Chondrocyte (in vitro differentiated cells): ENCODE measurements at places on chromosomes 6 and 20. TPM values are rescaled to one million over a fixed set of nuclear protein-coding genes. Genes with fewer than 3 reads are reported as not detected.

The ANGPT4 gene
- total RNA-seq = 0.12 TPM in 1 of 3 replicates, not detected in the others

The VARS1 gene
- total RNA-seq = 71.1 to 101 TPM (median 71.9 TPM) in 3 replicates

The NEU1 gene
- 63.8 to 67.5 TPM (median 64.2 TPM) in 3 replicates for total RNA-seq

The APOM gene
- 0.85 to 1.2 TPM in 2 of 3 replicates, not detected in the other for total RNA-seq

The NOL4L gene
- 37.7 to 42.7 TPM (median 40.0 TPM) in 3 replicates for total RNA-seq

- DNase-seq = peak; percentile 68
- no peak overlapping the region for H3K4me3 ChIP-seq
- H3K27ac ChIP-seq = no peak overlapping the region
- no peaks in the 10 kb centered on the region for H3K36me3 ChIP-seq
- H3K27me3 ChIP-seq = peaks cover 65% of the 10 kb centered on the region
- H3K4me1 ChIP-seq = peaks cover 15% of the 10 kb centered on the region
Observed at GRCh38 chr20:46132705-46133120, 14.6 kb downstream of the CD40 start.

DNA sequence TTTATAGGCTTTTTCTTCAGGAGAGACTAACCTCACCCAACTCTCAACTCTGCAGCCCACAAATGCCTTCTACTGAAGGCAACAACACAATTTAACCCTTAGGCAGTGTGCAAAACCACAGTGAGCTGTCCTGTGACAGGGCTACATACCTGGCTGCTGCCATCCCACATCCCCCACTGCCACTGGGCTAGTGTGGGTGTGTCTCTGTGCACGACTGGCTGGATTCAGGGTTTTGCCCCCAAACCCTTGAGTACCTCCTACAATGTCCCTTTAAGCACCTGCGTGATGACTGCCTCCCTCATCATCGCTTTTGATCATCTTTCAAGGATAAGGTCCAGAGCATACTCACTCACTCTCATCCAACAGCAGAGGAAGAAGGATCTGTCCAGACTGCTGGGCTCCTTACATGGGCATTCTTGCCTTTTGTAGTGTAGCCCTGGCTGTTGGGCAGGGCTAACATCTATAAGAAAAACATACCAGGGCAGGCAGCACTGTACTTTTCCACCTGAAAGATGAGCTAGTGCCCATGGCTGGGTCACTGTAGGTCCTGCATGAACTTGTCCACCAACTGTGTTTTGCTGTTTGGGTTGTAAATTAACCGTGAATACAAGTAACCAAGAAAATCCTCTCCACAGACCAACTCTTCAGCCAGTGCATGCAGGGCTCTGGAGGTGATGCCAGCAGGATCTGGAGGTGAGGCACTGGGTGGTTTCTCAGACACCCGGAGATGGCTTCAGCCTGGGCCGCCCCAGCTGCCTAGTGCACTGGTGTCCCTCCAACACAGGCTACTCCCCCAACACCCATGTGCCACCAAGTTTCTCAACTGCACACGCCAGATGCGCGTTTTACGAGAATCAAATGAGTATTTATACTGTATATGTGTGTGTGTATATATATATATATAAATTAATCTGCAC lies 45.2 kb downstream of the PLCG1 start:
- H3K36me3 ChIP-seq = peaks cover 19% of the 10 kb centered on the region
- peaks cover 36% of the 10 kb centered on the region for H3K4me1 ChIP-seq
- no peaks in the 10 kb centered on the region for H3K27me3 ChIP-seq
- H3K4me3 ChIP-seq = no peak overlapping the region
- no peak overlapping the region for H3K27ac ChIP-seq

DNA sequence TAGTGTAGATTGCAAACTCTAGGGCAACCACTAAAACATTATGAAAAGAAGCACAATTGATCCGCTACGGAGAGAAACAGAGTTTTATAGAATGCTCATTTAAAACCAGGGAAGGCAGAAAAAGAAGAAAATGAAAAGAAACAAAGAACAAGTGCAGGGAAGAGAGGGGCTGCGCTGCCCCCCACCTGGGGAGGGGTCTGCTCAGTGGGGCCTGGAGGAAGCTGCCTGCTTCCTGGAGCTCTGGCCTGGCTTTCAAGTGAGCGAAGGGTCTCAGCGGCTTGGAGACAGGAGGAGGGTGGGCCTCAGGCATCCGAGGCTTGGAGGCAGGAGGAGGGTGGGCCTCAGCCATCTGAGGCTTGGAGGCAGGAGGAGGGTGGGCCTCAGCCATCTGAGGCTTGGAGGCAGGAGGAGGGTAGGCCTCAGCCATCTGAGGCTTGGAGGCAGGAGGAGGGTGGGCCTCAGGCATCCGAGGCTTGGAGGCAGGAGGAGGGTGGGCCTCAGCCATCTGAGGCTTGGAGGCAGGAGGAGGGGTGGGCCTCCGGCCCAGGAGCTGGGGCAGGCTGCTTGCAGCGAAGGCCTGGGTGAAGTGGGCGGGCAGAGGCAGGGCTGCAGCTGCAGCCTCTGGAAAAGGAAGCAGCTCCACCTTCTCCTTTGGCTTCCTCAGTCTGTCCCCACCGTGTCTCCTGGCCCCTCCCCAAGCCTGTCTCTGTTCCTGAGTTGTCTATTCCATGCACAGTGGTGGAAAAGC lies 406.3 kb downstream of the TAF4 start:
- H3K27me3 ChIP-seq = peaks cover 6% of the 10 kb centered on the region
- peaks cover 1% of the 10 kb centered on the region for H3K4me1 ChIP-seq
- no peak overlapping the region for H3K4me3 ChIP-seq
- no peak for DNase-seq

DNA sequence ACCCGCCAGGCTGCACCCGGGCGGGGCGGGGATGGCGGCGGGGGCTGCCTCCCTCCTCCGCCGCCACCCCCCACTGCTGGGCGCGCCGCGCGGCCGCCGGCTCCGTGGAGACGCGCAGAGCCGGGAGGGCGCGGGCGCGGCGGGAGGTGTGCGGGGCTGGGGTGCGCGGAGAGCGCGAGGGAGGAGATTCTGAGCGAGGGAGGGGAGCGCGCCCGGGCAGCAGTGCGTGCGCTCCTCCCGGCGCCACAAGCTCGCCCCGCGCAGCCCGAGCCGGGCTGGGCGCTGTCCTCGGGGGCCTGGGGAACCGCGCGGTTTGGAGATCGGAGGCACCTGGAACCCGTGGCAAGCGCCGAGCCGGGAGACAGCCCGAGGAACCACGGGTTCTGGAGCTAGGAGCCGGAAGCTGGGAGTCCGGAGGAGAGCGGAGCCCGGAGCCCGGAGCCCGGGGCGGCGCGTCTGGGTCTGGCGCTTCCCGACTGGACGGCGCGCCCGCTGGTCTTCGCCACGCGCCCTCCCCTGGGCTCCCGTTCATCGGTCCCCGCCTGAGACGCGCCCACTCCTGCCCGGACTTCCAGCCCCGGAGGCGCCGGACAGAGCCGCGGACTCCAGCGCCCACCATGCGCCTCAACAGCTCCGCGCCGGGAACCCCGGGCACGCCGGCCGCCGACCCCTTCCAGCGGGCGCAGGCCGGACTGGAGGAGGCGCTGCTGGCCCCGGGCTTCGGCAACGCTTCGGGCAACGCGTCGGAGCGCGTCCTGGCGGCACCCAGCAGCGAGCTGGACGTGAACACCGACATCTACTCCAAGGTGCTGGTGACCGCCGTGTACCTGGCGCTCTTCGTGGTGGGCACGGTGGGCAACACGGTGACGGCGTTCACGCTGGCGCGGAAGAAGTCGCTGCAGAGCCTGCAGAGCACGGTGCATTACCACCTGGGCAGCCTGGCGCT lies at the start of gene NTSR1:
NTSR1 (plus strand) TSS at position 246 of the 946 bp plus-strand sequence; CDS start at position 618, 372 bp downstream.
- DNase-seq = peak; percentile 86
- H3K4me3 ChIP-seq = no peak within 1 kb of the TSS
- H3K4me1 ChIP-seq = peaks cover 11% of the 10 kb centered on the region
- no peak within 1 kb of the TSS for H3K27ac ChIP-seq

DNA sequence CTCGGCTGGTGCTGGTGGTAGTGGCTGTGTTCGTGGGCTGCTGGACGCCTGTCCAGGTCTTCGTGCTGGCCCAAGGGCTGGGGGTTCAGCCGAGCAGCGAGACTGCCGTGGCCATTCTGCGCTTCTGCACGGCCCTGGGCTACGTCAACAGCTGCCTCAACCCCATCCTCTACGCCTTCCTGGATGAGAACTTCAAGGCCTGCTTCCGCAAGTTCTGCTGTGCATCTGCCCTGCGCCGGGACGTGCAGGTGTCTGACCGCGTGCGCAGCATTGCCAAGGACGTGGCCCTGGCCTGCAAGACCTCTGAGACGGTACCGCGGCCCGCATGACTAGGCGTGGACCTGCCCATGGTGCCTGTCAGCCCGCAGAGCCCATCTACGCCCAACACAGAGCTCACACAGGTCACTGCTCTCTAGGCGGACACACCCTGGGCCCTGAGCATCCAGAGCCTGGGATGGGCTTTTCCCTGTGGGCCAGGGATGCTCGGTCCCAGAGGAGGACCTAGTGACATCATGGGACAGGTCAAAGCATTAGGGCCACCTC lies 8.8 kb downstream of the NPBWR2 start:
- no peak overlapping the region for H3K4me3 ChIP-seq
- DNase-seq = no peak
- peaks cover 3% of the 10 kb centered on the region for H3K4me1 ChIP-seq

DNA sequence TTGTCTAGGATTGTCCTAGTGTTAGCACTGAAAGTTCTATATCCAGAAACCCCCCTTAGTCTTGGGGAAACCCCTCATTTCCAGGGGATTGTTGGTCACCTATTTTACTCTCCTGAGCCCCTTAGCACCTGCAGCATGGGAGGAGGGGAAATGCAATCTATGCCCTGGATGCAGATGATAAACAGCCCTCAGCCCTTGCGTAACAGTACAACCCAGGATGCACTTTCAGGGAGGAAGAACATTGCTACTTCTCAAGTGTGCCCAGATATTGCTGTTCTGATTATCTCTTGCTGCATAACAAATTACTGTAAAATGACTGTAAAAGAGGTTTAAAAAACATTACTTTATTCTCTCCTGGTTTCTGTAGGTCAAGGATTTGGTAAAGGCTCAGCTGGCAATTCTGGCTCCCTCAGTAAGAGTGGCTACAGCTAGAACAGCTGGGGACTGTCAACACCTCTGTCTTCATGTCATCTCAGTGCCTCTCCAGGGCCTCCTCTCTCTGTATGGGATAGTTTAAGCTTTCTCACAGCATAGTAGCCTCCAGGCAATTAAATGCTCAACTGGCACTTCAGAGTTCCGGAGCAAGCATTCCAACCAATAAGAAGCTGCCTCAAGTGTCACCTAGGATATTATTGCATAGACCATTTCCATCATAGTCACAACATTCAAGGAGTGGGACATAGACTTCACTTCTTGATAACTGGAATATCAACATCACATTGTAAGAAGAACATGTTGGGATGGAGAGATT lies 117.8 kb upstream of the FOXO3 start:
- DNase-seq = no peak
- H3K27me3 ChIP-seq = no peaks in the 10 kb centered on the region
- H3K27ac ChIP-seq = no peak overlapping the region
- no peak overlapping the region for H3K4me3 ChIP-seq

DNA sequence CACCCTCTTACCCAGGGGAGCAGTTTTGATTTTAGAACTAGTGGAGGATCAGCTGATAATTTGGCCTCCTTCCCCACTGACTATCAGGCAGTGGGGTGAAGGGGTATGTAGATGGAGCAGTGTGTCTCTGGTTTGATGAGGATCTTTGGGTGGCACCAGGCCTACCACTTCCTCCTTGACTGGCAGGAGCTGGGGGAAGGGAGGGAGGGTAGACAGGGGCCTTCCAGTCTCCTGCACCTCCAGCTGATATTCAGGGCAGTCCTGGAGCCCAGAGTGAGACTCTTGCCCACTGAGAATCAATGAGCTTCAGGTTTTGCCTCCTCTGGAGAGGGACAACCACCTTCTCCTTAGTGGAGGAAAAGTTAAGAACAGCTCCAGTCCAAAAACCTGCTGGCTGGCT lies 3.2 kb downstream of the DEF6 start:
- H3K4me1 ChIP-seq = peaks cover 16% of the 10 kb centered on the region
- no peaks in the 10 kb centered on the region for H3K36me3 ChIP-seq
- H3K27me3 ChIP-seq = no peaks in the 10 kb centered on the region
- no peak for DNase-seq
- H3K27ac ChIP-seq = no peak overlapping the region
- H3K4me3 ChIP-seq = no peak overlapping the region

- H3K4me3 ChIP-seq = no peak overlapping the region
- no peaks in the 10 kb centered on the region for H3K36me3 ChIP-seq
- peaks cover 6% of the 10 kb centered on the region for H3K27me3 ChIP-seq
- no peak overlapping the region for H3K27ac ChIP-seq
- no peaks in the 10 kb centered on the region for H3K4me1 ChIP-seq
Observed at GRCh38 chr6:46794068-46794467, 879 bp downstream of the MEP1A start.

DNA sequence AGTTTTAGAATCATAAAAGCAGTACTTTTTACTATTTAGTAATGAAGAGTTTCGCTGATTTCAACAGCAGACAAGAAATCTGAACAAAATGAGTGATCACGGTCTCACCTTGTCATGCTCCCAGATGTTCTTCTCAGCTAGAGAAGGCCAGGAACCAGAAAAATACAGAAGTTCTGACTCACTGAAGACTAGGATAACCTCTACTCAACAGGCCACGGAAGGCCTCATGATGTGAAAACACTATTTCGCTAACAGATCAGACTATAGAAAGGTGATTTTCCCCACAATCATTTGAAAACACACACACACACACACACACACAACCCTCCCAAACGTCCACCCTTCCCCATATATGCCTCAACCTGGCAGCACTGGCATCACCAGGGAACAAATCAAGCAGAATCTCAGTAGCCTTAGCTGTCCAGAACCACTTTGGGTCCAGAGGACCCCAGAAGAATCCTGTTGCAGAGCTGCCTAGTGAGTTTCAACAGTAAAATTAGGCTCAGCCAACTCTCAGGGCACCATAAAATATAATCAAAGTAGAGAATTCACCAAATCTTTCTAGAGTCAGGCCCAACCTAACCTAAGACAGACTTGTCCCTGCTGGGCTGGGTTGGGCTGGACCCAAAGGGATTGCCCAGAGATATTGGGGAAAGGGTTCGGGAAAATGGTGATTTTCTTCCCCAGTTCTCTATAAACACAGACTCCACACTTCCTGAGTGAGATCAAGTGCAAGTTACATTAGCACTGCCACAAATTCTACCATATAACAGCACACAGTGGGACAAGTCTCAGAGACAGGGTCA lies 7.9 kb downstream of the EXOC2 start:
- H3K27ac ChIP-seq = peak overlapping the region; percentile 96
- H3K4me1 ChIP-seq = peaks cover 59% of the 10 kb centered on the region
- DNase-seq = no peak

DNA sequence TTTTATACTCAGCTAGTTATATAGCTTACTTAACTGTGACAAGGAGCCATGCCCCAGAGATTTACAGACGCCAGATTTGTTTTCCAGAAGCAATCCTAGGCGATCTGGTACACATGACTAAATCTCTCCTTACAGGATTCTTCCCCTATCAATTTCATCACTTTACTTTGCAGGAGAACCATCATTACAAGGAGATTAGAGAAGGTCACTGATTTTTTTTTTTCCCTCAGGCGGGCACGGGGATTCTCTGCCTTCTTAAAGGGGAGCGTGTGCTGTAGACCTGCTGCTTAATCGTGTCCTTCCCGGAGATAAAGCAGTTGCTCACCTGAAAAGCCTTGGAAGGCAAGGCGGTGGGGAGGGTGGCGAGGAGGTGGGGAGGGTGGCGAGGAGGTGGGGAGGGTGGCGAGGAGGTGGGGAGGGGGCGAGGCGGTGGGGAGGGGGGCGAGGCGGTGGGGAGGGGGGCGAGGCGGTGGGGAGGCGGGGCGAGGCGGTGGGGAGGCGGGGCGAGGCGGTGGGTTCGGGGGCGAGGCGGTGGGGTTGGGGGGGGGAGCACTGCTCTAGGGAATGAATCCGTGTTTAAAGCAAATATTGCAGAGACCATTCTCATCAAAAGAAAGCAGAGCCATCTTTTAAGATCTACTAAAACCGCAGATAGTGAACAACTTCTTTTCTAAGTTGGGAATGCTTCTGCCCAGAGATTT lies 14.3 kb upstream of the MRAP2 start:
- no peak overlapping the region for H3K4me3 ChIP-seq
- H3K4me1 ChIP-seq = no peaks in the 10 kb centered on the region
- H3K27ac ChIP-seq = no peak overlapping the region
- no peaks in the 10 kb centered on the region for H3K36me3 ChIP-seq
